ENCODE measurements at places on chromosomes 7 and 10.

- no peak for DNase-seq
These were observed 20.9 kb upstream of the TTYH3 start for GRCh38 chr7:2610898-2611297.

DNA sequence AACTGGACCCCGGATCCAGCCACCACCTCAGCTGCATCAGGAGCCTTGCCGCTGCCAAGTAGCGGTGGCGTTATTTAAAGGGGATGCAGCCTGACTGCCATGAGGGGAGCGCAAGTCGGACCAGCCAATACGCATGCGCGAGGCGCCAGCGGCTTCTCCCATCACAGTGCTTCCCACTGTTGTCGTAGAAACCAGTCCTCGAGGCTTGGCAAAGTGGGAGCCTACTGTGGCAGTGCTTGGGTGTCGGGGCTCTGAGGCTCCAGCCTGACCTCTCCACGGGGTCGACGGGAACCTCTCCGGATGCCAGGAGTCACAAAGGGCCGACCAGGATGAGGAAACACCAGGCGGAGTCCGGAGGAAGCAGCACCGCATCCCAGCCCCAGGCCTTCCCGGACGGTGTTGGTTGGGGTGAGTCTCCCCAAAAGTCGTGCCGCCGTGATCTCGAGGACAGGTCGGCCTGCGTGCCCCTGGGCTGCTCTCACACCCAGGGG lies 369.6 kb downstream of the ZNF716 start:
- DNase-seq = no peak

- DNase-seq = no peak
These were observed 316.3 kb downstream of the PARD3 start for GRCh38 chr10:34498821-34499220.

GRCh38 chr7:107560898-107561516 lies 2.7 kb downstream of the COG5 start:
- DNase-seq = no peak

DNA sequence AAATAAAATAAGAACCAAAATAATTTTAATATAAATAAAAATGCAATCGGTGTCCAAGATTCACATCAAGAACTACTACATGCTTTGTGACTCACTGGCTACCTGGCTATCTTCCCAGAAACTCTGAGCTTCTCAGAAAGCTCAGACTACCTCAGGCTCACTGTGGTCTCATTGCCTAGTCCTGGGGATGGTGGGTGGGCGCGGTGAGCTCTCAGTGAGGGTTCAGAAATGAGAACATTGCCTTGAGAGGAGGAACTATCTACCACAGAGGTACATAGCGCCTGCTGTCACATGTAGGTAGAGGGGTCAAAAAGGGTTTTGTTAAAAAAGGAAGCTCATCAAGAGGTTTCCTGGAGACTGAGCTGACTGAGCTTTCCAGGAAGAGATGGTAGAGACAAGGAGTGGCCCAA lies 108.0 kb downstream of the WDFY4 start:
- no peak for DNase-seq

DNA sequence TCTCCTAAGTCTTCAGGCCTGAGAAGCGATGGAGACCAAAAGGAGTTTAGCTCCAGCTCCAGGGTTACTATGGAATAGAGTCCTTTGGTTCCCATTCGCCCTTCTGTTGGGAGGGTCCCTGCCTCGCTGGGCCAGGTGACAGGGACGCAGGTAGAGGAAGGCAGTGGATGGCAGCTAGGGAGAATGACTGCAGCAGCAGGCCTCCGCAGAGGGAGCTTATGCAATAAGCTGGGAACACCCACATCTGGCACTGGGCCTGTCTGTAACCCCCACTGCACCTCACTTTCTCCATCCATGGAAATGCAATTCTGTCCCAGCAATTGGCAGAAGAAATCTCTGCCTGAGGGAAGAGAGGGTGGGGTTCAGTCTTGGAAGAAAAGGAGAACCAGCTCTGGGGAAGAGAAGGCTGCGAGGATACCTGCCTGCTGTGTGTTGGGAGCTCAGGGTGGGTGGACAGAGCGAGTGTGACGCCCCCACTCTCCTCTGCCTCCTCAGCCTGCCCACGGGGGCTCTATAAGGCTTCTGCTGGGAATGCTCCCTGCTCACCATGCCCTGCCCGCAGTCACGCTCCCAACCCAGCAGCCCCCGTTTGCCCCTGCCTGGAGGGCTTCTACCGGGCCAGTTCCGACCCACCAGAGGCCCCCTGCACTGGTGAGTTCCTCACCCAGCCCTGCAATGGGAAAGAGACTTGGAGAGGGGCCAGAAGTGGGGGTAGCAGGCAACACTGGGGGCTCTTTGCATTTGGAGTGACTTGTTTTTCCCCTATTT lies 10.3 kb downstream of the EPHB6 start:
- DNase-seq = no peak

- no peak for DNase-seq
These were observed 361.0 kb downstream of the PHTF2 start for GRCh38 chr7:78159545-78159944.

DNA sequence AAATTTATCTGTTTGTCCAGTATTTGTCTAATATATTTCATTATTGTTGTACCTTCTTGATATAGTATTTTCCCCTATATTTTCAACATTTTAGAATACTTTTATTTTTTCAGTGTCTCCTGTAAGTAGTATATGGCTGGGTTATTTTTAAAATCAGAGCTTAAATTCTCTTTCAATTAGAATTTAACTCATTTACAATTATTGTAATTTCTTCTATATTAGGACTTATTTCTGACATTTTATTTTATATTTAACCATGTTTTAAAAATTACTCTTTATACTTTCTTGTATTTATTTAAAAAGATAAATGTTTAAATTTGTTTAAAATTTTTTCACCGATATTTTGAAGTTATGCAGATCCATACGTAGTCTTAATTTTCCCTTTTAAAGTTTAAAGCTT lies 220.0 kb upstream of the NPVF start:
- no peak for DNase-seq

GRCh38 chr7:150715738-150716137 lies 675 bp upstream of the GIMAP1 start:
- no peak for DNase-seq

- DNase-seq = no peak
These were observed 485.1 kb upstream of the KLF6 start for GRCh38 chr10:4270116-4270515.

DNA sequence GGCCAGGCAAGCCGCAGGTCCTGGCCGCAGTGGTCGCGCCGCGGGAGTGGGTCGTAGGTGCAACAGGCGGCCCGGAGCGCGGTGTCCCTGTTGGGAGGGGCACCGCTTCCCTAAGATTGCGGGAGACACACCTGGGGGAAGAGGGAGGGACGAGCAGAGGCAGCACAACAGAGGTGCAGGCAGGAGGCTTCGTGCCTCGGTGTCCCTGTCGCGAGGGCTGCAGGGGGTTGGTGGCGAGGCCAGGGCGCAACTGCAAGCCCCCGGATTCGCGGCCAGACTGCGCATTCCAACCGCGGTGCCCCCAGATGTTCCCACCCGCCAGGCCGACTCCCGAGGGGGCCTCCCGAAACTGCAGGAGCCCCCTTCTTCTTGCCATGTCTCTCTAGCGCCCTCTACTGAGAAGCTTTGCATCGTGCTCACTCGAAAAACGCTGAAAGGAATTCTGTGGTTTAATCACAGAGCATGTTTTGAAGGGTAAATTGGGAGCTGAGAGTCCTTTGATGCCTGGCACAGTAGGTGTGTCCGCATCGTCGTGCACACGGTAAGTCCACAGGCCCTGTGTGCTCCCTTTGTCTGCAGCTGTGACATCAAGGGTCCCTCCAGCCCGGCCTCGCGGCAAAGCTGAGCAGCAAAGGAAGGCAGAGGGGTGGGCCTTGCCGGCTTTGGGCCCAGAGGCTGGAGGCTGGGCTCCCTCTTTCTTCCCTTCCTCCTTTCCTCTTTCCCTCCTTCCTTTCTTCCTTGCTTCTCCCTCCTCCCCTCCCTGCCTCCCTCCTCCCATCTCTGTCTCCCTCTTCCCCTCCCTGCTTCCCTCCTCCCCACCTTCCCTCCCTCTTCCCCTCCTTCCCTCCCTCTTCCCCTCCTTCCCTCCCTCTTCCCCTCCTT lies 6.2 kb upstream of the MBL2 start:
- no peak for DNase-seq

- no peak for DNase-seq
These were observed 109.1 kb upstream of the EFCAB10 start for GRCh38 chr7:105690325-105690945.

DNA sequence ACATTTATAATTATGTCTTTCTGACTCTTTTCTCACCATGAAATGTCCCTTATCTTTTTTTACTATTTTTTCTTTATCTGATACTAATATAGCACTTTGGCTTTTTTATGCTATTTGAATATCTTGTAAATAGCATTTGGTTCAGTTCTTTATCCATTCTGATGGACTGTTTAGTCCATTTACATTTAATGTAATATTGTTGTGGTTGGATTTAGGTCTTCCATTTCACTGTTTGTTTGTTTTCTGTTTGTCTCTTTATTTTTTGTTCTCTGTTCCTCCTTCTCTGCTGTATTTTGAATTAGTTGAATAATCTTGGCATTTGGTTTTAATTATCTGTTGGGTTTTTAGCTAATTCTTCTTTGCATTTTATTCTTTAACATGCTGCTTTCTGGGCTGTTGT lies 89.8 kb downstream of the ANKIB1 start:
- DNase-seq = no peak

- DNase-seq = no peak
These were observed 68.0 kb downstream of the PTPRZ1 start for GRCh38 chr7:121940918-121941317.

GRCh38 chr7:157898802-157899505 lies 562.1 kb downstream of the DNAJB6 start:
- DNase-seq = no peak

- no peak for DNase-seq
These were observed 191.2 kb upstream of the KLF6 start for GRCh38 chr10:3976171-3976570.

GRCh38 chr10:100911472-100911871 lies 1.3 kb upstream of the SLF2 start:
- no peak for DNase-seq

DNA sequence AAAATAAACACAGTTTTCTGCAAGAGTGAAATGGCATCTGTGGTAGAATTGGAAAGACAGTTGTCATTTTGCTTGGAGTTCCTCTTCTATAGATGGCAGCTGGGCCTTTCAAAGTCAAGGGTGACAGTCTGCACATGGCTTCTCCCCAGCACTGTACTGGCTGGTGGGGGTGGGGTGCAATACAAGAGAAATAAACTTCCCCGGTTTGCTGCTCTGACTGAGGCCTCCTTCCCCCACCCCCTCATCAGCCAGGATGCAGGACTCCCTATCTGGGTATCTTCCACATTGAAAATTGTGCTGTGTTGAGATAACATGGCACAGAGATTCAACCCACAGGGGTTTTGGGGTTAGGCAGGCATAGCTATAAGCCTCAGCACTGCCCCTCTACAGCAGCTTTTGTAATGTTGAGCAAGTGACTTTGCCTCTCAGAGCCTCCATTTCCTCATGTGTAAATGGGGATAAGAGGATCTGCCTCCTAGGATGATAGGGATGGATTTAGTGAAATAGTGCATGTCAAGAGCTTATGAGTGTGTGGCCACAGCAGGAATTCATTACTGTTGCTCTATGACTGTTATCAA lies 85.8 kb upstream of the WDR11 start:
- no peak for DNase-seq

GRCh38 chr7:120334475-120334874 lies 61.5 kb downstream of the KCND2 start:
- DNase-seq = no peak

- no peak for DNase-seq
These were observed 179.4 kb downstream of the PDE1C start for GRCh38 chr7:31890766-31891165.

DNA sequence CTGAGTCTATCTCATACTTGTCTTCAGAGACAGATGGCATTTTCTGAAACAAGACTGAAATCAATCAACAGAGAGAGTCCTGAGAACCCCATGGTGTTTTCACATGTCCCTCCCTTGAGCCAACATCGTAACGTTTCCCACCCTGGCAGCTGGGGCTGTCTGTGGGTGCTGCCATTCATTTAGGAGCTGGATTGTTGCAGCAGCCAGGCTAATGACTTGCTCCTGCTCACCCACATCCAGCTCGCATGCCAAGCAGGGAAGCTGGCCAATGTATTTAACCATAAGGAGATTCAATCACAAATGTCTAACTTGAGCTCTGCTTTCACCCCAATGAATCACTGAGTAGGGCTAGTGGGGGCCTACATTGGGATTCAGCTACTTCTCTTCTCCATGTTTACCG lies 146.1 kb downstream of the ADRA2A start:
- no peak for DNase-seq

GRCh38 chr10:12349629-12350166 lies 351 bp downstream of the CAMK1D start:
- no peak for DNase-seq

DNA sequence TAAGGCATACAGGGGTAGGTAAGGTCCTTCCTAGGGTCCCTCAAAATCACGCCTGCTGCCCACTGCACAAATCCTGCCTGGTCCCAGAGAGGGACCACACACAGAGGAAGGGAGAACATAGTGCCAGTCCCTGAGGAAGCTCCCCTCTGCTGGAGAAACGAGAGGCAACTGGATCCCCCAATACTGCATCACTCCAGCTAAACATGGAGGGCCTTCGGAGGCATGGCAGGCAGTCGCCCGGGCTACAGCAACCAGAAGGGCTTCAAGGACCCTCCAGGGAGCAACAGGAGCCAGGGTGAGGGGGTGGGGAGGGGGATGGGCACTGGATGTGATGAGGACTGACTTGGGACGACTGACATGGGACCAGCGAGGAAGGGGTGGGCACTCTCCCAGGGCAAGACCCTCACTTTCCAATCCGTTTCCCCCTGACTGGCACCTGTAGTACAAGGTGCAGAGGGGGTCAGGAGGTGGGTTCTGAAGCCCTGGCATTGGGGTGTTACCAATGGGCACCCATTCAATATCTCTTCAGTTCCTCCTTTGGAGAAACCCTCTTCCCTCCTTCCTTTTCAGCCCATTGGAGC lies 21.7 kb downstream of the DDIT4 start:
- no peak for DNase-seq

DNA sequence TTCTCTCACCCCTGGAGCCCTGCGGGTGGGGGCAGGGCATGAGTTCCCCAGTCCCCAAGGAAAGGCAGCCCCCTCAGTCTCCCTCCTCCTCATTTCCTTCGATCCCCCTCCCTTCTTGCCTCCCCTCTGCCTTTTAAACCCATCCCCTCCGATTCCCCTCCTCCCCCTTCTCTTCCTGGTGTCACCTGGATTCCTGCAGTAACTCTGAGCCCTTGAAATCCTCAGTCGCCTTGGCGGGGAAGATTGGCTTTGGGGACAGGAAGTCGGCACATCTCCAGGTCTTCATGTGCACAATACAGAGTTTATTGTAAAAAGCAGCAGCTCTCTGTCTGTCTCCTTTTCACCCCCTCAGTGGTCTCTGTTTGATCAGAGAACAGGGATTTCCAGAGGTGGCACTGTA lies 1.3 kb upstream of the MUC12 start:
- DNase-seq = no peak
